ENCODE measurements at places on chromosomes 3 and 15.

GRCh38 chr3:149564079-149564478 is 89.6 kb downstream of the TM4SF4 start:
- DNase-seq, result no peak

- no peak for DNase-seq
Measured at GRCh38 chr3:33577173-33577572, 137.0 kb upstream of the UBP1 start.

DNA sequence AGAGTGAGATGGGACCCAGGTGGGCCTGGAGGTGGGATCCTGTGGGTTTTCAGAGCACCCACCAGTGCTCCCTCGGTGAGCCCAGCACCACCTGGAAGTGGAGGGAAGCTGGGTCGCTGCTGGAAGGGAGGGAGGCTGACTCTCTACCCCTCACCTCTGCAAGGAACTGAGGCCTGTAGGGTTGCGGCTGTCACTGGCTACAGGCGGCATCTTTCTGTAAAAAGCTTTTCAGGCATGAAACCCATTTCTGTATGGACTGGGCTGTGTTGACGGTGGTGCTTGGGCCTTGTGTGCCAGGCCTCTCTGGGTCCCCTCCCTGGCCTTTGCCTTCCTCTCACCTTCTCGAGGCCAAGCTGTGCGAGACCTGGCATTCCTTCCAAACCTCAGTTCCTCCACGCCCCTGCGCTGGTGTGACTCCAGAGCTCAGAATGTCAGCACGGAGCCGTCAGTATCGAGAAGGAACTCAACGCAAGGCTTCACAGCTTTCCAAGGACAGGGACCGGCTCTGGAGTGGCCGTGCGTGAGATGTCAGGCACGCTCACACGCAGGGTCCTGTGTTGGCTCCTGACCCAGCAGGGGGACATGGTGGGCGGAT is 16.6 kb downstream of the ABTB1 start:
- no peak for DNase-seq

DNA sequence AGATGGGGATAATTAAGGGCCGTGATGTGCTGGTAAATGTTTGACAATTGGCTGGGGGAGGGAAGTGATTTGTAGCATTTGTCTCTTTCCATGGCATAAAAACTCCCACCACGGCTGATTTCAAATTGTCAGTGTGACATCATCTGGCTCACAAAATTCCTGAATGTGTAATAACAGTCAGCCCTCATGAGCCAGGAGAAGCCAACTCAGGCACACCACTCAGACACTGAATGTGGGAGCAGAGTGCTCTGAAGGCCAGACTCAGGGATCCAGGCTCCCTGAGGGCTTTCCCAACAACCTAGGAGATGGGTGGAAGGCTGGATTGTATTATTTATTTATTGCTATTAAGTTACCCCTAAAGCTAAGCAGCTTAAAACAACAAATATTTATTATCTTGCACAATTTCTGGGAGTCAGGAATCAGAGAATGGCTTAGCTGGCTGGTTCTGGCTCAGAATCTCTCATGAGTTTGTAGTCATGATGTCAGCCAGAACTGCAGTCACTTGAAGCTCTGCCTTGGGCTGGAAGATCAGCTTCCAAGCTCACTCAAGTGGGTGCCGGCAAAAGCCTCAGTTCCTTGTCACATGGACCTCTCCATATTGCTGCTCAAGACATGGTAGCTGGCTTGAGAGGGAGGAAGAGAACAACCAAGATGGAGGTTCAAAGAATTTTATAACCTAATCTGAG is 6.5 kb upstream of the CPEB1 start:
- no peak for DNase-seq

DNA sequence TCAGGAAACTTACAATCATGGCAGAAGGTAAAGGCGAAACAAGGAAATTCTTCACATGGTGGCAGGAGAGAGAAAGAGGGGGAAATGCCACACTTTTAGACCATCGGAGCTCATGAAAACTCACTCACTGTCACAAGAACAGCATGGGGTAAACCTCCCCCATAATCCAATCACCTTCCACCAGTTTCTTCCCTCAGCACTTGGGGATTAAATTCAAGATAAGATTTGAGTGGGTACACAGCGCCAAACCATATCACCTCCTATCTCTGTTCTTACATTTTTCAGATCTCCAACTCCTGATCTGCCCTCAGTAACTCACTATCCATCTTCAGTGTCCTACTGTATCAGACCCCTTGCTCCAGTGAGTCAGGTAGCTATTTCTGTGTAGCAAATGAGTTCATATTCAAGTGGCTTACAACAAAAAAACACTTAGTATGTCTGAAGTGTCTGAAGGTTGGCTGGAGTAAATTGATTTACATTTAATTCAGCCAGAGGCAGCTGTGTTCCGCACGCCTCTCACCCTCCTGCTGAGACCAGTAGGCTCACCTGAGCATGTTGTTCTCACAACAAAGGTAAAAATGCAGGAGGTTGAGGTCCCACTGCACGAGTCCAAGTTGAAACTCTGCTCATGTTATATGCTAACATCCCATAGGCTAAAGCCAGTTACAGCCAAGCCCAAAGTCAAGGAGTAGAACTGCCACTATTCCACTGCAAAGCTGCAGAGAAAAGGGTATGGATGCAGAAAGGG is 180.7 kb upstream of the LMCD1 start:
- no peak for DNase-seq

DNA sequence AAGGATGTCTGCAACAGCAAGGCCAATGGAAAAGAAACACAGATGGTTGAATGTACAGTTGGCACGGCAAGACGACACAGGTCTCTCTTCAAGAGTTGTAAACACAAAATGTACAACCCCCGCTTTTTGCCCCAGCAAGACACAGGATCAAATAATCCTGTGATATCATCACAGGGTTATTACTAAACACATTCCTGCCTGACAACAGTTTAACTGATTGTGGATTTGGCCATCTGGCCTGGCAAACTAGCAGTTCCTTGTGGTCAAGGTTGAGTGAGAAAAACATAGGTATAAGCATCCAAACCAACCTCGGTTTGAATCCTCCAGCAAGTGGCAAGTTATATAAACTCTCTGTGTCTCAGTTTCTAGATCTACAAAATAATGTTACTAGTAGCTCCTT is 23.4 kb downstream of the PARP16 start:
- no peak for DNase-seq

DNA sequence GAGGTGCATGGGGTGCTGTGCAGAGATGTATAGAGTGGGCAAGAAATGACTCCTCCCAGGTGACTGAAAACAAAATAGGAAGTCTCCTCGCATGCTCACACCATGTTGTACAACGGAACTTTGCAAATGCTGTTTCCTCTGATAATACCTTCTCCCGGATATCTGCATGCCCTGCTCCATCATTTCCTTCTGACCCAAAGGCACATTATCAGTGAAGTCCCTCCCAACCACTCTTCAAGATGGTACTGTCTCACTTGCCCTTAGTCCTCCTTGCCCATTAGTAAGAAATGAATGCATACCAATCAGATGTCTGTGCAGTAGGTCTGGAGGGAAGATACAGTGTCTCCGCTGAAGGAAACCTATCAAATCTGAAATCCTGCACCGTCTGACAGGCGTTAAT is 12.0 kb downstream of the TMED3 start:
- DNase-seq, result no peak

DNA sequence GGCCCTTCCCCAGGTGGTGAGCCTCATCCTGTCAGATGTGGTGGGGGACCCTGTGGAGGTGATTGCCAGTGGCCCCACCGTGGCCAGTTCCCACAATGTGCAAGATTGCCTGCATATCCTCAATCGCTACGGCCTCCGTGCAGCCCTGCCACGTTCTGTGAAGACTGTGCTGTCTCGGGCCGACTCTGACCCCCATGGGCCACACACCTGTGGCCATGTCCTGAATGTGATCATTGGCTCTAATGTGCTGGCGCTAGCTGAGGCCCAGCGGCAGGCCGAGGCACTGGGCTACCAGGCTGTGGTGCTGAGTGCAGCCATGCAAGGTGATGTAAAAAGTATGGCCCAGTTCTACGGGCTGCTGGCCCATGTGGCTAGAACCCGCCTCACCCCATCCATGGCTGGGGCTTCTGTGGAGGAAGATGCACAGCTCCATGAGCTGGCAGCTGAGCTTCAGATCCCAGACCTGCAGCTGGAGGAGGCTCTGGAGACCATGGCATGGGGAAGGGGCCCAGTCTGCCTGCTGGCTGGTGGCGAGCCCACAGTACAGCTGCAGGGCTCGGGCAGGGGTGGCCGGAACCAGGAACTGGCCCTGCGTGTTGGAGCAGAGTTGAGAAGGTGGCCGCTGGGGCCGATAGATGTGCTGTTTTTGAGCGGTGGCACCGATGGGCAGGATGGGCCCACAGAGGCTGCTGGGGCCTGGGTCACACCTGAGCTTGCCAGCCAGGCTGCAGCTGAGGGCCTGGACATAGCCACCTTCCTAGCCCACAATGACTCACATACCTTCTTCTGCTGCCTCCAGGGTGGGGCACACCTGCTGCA is 4.8 kb downstream of the GLYCTK start:
- DNase-seq, result no peak

GRCh38 chr3:13289771-13290285 is 130.3 kb downstream of the NUP210 start:
- no peak for DNase-seq

DNA sequence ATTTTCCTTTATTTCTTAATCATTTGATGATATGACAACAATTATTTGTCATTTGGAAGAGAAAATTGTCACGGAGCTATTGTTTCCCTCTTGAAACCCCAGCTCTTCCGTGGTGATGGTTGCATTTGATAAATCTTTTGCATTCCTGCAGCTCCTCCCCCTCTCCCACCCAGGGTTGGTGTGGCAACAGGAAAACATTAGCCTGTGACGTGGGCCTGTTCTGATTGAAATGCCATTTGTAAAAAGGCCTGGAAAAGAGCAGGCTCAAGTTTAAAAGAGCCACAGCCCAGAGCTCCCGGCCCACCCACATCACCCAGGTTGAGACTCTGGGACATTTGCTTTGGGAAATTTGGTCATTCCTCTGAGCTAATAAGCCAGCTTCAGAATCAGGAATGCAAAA is 282.5 kb downstream of the RPLP1 start:
- DNase-seq, result no peak

DNA sequence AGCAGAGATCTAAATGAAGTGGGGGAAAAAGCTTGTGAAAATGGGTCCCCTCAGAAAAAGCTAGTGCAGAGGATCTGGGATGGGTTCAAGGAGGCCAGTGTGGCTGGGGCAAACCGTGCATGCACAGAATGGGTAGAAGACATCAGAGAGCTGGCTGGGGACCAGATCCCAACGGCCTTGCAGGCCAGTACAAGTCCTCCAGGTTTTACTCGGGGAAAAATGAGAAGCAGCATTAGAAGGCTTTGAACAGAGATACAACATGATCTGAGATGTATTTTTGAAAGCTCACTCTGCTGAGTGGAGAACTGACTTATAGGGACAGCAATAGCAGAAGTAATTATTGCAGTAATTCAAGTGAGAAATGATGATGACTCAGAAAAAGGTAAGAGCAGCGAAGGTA is 114.5 kb downstream of the HERC1 start:
- DNase-seq, result no peak

GRCh38 chr15:101723171-101723873 is 951 bp downstream of the TARS3 start:
- DNase-seq, result no peak

- DNase-seq, result no peak
Measured at GRCh38 chr3:158668506-158668905, 3.9 kb downstream of the LXN start.

GRCh38 chr15:32729700-32730395 is 12.0 kb downstream of the GREM1 start:
- no peak for DNase-seq

All from cortex of kidney (tissue), 1 donor.